Small intestine (tissue), 16 donors: ENCODE measurements at places on chromosomes 12 and 14.

- DNase-seq: no peak
Observed at GRCh38 chr14:89598548-89599186, 181.6 kb upstream of the FOXN3 start.

DNA sequence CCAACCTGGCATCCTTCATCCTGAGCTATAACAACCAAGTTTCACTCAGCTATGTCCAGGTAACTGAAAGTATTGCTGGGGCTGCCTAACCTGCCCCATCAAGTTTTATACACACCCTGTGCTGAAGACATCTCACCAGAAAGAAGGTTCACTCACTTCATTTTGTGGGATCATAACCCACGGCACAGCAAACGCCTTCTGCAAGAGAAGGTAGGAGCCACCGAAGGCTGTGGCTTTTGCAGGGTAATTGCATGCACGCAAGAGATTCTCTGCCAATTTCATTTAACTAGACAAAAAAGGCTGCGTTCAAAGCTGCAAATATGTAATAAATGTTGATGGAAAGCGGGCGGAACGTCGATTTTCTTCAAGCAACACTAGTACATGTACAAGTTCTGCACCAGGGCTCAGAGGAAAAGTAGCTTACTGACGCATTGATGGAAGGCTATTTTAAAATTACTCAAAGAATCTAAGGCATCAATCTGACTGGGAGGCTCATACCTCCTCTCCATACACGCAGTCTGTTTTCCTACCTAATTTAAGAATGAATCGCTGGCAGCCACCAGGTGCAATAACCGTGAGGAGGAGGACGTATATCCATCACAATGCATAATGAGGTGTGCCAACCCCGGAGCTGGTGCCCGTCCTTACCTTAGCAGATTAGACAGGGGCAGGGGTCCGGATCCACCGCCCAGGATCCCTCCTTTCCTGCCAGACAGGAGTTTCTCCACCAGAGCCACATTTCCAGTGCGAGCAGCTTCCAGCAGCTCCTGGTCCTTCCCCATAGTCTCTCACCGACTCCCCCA lies 1.1 kb downstream of the ANKS1B start:
- peak; percentile 7 for DNase-seq

GRCh38 chr14:52695481-52696091 lies at the start of gene ERO1A:
Gene ERO1A (minus strand): TSS chr14:52695558. CDS start chr14:52695481, 77 bp downstream.
- peak; percentile 94 for DNase-seq

GRCh38 chr14:72495668-72496067 lies 398.2 kb downstream of the DPF3 start:
- DNase-seq: no peak

- DNase-seq: no peak
Observed at GRCh38 chr12:15558915-15559528, 230.2 kb downstream of the EPS8 start.

- DNase-seq: peak; percentile 60
Observed at GRCh38 chr14:56120091-56120691, 2.0 kb downstream of the PELI2 start.

- DNase-seq: no peak
Observed at GRCh38 chr12:54337854-54338650, 13.1 kb downstream of the COPZ1 start.

- DNase-seq: no peak
Observed at GRCh38 chr12:67929384-67929772, 59.9 kb upstream of the IFNG-AS1 start.

- no peak for DNase-seq
Observed at GRCh38 chr12:111063295-111064026, 143.1 kb upstream of the MYL2 start.

DNA sequence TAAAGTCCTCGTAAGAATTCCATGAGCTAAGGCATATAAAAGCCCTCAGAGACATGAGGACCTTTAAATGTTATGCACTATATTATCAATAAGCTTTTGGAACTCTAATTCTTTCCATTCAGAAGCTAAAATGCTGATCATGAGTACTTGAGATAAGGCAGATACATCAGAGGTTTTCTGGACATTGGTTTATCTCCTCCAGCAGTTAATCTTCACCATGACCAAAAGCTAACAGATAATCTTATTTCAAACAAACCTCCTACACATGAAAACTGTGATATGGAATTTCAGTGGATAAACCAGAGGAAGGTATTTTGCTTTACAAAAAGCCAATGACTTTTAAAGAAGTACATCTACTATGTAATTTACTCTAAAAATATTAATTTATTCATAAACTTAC lies 97.9 kb upstream of the BBS10 start:
- no peak for DNase-seq

GRCh38 chr14:99733211-99733539 lies 49.1 kb downstream of the CYP46A1 start:
- no peak for DNase-seq

DNA sequence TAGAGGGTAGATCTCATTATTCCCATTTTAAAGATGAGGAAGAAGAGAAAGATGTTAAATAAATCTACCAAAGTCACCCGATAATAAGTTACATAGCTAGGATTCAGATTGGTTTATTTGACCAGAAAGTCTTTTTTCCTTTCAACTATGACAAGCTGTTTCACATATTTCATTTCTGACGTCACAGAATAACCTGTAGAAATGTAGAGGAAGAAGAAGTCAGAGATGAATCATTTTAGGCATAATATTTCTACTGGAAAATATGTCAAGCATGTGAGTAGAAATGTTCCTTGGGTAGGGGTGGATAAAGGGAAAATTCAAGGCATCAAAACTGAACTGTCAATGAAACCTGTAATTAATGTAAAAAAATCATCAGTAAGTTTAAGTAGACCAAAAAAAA lies 107.0 kb downstream of the MGST1 start:
- no peak for DNase-seq

GRCh38 chr14:50943943-50944646 lies at the start of gene PYGL:
Gene PYGL (minus strand): TSS chr14:50944483. CDS start chr14:50944403, 80 bp downstream.
- DNase-seq: peak; percentile 56

DNA sequence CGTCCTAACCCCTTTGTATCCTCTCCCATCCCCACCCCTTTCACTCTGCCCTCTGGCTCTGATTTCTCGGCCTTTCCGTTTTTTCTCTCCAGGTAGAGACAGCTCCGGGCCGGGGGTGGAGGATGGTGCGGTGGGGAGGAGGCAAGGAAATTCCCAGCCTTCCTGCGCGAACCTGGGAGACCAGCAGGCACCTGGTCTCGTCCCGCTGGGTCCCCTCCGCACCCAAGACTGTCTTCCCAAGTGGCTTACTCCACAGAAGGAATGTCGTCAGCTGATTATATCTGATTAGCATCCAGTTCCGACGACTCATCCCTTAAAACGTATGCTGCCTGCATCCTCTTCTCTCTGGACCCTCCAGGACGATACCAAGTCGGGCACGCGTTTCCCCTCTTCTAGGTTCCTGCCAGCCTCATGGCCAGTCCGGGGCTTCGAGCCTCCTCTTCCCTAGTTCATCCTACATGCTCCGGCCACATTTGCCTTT lies 42.2 kb upstream of the CAPRIN2 start:
- peak; percentile 7 for DNase-seq

DNA sequence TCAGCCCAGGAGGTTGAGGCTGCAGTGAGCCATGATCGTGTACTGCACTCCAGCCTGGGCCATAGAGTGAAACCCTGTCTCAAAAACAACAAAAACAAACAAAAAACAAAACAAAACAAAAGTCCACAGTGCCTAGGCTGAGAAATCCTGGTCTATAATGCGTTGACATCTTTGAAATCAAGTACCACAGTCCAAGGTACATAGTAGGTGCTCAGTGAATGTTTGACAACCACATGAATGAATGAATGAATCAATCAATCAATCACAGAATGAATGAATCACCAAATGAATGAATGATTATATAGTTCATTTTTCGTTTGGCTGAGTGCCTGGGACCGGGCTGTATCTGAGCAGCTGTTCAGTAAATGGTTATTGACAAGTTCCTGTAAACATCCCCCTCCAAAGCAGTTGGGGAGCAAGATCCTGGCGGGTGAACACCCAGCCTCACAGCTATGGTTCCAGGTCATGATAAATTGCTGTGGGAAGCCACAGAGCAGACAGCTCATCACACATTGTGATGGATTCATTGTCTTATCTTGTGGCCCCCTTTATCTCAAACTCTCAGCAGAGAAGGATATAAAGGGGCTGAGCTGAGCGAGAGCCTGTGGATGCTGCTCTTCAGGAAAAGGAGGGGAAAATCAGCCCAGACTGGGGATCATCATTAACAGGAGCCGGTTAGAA lies 30.4 kb upstream of the IFT81 start:
- DNase-seq: no peak

DNA sequence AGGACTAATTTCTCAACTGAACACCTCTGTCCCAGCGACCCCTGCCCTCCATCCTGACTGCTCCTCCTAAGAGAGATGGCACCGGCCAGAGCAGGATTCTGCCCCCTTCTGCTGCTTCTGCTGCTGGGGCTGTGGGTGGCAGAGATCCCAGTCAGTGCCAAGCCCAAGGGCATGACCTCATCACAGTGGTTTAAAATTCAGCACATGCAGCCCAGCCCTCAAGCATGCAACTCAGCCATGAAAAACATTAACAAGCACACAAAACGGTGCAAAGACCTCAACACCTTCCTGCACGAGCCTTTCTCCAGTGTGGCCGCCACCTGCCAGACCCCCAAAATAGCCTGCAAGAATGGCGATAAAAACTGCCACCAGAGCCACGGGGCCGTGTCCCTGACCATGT lies 756 bp downstream of the RNASE7 start:
- DNase-seq: no peak

DNA sequence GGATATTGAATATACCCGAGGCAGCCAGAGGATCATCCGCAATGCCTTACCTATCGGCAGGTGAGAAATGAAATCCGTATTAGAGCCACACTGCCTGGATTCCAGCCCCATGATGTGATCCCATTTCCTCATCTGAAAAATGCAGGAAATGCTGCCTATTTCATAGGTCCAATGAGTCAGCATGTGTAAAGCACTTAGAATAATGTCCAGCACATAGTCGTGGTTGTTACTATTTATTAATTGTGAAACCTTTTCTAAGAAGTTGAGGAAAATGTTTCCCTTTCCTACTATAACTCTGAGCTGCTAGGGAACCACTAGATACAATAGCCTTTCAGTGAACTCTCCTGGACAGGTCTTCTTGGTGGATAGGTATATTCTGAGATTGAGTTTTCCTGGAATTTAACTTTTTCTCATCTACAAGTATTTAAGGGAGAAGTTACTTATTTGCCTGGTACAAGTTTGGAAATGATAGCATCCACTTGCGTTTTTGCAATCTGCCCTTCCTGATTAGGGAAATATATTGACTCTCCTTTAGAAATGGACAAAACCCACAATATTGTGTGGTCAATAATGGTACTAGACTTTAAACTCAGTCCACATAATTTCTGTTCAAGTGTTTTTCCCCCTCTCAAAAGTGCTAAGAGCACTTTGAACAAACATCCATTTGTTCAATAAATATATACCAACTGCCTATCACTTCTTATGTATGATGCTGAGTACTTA lies 12.2 kb downstream of the POLR3B start:
- DNase-seq: no peak

DNA sequence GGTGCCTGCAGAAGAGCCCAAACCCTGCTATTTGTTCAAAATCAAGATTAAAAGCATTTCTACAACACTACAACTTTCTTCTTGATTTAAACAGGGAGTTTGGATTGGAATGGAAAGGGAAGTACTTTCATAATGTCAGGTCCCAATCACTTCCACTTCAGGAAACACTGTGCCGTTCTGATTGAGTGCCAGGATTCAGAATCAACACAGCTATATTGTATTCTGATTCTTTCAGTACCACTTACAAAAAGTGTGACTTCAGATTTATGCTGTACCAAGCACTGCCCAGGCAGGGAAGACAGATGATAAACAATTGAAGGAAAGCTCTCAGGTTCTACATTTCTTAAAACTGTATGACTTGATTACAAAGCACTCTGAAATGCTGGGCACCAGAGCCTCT lies 3.2 kb downstream of the TDP1 start:
- DNase-seq: no peak
